T-helper 2 cell treated with Interferon-gamma antibody and Interleukin-4, amounts not matched to agents 5 μg/mL and 100 μg/mL, for 36 hours (primary cell): ENCODE measurements at places on chromosomes 1 and 21.

- no peak for DNase-seq
Measured at GRCh38 chr1:59199719-59200376, 97.0 kb upstream of the FGGY start.

GRCh38 chr1:23692308-23692871, 784 bp downstream of the RPL11 start:
- no peak for DNase-seq

- DNase-seq, result peak; percentile 48
Measured at GRCh38 chr1:200445213-200445612, 35.4 kb upstream of the ZNF281 start.

GRCh38 chr1:154895798-154896197, 25.7 kb upstream of the KCNN3 start:
- DNase-seq, result no peak

GRCh38 chr1:183270541-183271141, 84.6 kb downstream of the LAMC2 start:
- no peak for DNase-seq

- DNase-seq, result no peak
Measured at GRCh38 chr1:44345187-44345775, 9.8 kb downstream of the ERI3 start.

DNA sequence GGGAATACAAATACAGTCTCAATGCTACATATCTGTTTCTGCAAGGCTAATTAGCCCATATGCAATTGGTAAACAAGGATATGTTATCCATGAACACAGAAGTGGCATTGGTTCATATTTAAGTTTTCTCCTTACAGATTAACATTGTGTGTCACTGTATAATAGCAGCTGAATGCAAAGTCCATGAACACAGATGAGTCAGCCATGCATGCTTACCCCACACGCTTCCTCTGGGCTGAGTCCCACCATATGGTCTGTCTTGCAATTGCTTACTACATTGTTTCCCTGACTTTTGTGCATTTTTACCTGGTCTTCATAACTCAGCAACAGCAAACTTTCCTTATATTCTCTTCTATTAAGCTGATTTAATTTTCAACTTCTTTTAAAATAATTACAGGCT, 41.5 kb upstream of the TSNAX start:
- DNase-seq, result no peak

DNA sequence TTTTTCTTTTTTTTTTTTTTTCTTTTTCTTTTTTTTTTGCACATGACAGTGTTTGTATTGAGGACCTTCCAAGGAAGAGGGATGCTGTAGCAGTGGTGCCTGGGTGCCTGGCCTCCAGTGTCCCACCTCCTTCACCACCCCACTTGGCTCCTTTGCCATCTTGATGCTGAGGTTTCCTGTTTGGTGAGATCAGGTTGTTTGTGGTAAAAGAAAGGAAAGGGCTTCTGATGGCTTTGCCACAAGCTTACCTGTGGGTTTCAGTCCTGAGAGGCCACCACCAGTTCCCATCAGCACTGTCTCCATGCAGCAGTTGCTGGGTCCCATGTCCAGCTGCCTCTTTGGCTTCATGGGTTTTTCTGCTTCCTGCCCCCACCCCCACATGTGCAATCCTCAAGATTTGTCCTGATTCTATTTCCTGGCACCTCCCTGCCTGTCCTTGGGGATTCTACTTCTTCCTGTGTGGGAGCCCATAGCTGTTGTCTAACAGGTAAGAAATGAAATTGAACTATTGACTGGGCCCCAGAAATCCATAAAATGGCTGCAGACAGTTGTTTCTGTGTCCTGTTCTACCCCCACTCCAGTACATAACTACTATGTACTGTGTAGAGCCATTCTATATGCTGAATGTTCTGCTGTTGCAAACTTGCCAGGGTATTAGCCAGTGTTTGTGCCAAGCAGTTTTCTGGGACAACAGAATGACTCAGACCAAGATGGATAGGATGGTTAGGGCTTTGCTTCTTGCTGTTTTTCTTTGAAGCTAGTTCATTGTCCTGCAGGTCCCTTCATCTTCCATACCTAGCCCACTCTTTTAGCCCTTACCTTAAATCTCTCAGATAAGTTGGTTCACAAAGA, 4.2 kb upstream of the CCDC28B start:
- DNase-seq, result no peak

DNA sequence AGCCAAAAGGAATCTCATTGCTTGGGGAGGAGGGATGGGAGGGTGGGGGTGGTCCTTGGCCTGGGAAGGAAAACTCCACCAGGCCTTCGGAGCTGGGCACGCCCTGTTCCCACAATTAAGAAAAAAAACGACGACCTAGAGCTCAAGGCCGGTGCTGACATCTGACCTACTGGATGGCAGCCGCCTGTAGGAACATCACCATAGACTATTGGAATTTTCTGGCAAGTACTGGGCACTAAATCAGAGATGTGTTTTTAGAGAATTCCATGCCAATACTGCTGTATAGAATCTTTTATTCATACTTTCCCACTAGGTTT, 729 bp downstream of the NADK start:
- DNase-seq, result no peak

- no peak for DNase-seq
Measured at GRCh38 chr1:181947441-181947840, 114.1 kb downstream of the ZNF648 start.

DNA sequence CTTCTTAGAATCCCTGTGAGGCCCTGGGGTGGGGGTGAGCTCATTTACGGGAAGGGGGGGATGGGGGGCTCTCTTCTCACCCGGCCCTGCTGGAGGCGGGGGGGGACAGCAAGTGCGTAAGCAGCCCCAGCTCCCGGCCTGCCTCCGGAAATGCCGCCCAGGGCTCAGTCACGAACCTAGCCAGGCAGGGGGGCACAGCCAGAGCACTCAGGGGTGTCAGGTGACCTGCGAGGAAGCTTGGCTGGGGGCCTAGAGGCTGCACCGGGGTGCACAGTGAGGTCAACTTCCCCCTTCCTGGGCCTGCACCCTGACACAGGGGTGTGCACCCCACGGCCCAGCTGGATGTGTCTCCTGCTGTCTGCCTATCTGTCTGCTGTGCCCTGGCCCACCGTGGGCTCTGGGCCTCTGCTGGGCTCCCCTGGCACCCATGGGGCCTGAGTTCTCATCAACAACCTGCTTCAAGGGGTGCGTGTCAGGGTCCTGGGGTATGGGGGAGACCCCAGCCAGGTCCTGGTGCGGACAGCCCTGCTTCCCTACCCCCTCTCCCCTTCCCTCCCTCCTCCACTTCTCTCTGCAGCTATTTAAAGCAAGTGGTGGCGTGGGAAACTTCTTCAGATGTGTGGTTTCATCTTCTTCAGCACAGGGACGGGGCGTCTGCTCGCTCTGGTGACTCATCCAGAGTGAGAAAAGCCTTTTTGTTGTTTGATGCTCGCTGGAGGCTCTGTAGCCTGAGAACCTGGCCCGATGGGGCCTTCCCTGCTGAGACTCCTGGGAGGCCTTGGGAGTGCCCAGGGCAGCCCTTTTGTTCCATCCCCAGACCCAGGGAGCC, 92.5 kb upstream of the RUNX3 start:
- peak; percentile 92 for DNase-seq

DNA sequence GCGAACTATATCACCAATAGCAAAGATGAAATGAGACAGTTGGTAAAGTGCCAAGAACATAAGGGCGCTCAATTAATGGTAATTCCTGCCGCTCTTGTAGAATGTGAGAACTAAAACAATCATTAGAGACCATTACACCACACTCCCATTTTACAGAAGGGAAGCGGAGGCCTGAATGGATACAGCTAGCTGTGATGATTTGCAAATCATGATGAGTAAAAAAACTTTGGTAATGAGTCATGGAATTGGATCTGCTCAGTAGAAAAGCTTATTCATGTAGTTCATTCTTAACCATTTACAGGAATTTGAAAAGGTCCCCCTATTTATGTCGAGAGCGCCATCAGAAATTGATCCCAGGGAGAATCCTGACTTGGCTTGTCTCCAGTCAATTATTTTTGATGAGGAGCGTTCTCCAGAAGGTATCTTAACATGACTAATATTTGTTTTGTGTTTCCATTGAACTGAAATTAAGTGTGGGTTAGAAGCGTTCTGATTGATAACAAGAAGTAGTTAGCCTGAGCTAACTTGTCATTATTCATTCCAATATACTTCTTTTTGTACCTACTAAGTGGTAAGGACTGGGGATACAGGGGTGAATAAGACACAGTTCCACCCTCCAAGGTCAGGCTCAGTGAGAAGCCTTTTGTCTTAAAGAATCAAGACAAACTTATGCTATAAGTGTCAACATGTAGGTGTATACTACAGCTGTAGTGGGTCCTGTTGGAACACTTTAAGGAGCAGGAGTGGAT, 812 bp downstream of the TTC4 start:
- no peak for DNase-seq

- no peak for DNase-seq
Measured at GRCh38 chr1:101147381-101147780, 89.4 kb upstream of the S1PR1 start.

DNA sequence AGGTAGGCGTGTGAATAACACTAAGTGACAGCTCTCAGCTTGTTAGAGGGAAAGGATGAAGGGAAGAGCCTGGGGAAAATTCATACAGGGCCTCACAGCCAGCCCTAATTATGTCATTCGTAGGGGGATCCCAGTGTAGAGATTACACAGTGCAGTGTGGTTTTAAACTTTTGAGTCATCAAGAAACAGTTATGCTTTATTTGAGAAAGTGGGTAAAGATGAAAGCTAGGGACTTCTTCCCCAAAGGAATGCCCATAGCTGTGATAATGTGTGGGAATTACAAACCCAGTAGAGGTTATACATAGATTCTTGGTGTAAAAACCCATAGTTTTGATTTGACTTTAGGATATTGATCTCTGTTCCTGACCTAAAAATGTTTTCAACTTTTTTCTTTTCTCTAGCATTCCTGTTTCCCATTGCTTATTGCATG, 1.9 kb downstream of the TTF2 start:
- peak; percentile 60 for DNase-seq

DNA sequence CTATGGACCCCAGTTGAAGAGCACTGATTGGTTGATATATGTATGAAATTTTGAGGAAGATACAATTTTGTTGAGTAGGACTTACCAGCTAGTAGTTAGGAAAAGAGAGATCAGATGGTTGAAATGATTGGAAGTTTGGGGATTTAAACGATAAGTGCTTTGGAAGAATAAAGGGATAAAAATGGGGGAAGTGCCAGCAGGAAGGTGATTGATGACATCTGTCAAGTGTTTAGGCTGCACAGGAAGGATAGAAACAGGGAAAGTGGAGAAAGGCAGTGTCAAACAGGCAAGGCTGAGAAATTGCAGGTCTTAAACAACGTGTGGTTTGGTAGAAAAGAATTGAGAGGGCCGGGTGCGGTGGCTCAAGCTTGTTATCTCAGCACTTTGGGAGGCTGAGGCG, 22.3 kb downstream of the PDC start:
- DNase-seq, result no peak

DNA sequence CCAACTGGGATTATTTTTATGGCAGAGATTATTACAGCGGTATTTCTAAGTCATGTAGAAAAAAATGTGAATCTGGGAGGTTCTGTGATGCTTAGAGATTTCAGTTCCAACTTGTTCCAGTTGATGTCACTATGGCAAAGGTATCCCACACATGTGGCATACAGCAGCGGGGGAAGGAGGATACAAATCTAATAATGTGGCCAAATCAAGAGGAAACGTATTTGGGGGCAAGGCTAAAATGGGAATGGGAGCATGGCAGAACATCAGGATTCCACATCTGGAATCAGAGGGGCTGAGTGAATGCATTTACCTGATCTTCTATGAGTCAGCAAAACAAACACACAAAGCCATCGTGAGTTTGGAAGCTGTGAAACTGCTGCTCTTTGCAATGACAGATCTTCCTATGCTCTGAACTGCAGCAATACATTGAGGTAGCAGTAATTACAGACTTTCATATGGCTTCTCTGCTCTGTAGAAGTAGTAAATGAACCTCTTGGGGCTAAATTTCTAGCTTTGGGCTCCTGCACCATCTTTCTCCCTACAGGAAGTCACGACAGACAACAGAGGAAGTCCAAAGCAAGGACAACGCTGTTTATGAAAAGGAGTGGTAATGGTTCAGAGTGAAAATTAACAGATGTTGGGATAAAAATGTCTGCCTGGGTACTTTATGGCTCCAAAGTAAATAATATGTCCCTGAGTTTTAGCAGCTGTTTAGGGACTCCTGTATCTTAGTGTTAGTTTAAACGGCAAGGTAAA, 55.5 kb downstream of the GABPA start:
- DNase-seq, result no peak

DNA sequence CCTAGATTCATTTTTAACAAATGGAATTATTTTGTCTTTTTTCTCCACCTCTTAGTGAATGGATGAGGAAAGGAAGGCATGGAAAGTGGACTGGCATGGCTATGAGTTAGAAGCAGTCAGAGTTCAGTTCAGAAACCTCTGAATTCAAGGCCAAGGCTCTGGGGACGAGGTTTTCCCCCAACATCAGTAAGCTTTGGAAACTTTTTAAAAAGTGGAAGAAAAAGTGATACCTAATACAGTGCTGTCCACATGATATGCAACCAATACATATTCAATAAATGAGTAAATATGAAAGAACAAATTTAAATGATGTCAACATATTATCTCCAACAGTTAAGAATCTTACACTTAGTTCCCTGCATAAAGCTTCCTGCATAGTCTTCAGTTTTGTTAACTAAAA, 204.7 kb downstream of the HLX start:
- no peak for DNase-seq

DNA sequence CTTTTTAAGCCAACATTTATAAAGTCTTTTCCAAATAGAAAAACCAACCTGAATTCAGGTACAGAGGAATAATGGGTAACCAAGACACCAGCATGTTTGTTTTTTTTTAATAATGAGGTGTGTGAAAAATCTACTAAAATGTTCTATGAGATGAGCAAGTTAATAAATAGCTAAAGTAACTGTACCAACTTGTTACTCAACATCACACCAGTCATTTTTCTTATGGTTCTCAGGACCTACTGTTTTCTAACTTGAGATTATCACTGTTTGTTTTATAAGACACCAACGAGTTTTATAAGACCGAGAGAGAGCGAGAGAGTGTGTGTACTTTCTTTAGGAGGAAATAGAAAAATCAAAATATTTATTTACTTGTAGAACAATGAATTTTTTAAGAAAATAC, 12.4 kb downstream of the ELK4 start:
- no peak for DNase-seq

GRCh38 chr1:56461158-56462127, 117.9 kb downstream of the PLPP3 start:
- no peak for DNase-seq
